OCI-M1 (cell line): ENCODE measurements at places on chromosomes 2 and 18.

GRCh38 chr2:143123911-143124310, 5.3 kb upstream of the ARHGAP15 start:
- no peak for DNase-seq

- no peak for DNase-seq
Observed at GRCh38 chr2:214989187-214989586, 149.2 kb downstream of the ABCA12 start.

DNA sequence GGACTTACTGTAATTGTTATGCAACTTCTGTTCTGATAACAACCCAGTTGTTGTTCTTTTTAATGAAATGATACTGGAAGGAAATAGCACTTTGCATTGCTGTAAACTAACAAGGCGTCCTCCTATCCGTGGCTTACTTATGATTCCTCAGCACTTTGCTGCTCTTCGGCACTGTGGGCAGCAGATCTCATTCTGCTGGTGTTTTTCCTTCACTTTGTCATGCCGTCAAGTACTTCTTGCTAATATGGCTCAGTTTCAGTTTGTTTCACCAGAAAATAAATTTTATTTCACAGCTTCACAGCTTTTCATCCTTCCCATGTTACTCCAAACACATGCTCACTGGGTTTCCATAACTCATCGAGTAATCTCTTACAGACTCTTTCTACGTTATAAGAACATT, 289.3 kb downstream of the MEIS1 start:
- no peak for DNase-seq

GRCh38 chr2:128748835-128749605, 430.4 kb upstream of the HS6ST1 start:
- no peak for DNase-seq

GRCh38 chr2:88053296-88053695, 2.3 kb downstream of the KRCC1 start:
- peak; percentile 13 for DNase-seq

DNA sequence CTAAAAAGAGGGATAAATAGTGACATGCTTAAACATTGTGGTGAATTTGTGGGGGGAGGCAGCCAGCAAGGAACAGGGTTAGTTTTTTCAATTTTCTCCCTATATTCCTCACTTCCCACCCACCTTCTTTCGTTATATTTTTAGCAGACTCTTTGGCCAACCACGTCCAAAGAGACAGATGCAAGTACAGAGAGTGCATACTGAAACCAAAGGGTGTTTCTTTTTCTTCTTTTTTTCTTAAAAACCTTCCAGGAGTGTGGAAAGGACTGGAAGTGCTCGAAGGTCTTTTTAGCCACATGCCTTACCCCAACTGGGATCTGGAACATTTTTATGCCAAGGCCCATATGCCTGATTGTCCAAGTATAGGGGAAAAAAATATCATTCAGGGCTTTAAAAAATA, 59.0 kb downstream of the TNP1 start:
- no peak for DNase-seq

GRCh38 chr2:128498086-128498485, 179.4 kb upstream of the HS6ST1 start:
- no peak for DNase-seq

GRCh38 chr18:24490539-24490938, 30.1 kb downstream of the HRH4 start:
- DNase-seq, result peak; percentile 60

DNA sequence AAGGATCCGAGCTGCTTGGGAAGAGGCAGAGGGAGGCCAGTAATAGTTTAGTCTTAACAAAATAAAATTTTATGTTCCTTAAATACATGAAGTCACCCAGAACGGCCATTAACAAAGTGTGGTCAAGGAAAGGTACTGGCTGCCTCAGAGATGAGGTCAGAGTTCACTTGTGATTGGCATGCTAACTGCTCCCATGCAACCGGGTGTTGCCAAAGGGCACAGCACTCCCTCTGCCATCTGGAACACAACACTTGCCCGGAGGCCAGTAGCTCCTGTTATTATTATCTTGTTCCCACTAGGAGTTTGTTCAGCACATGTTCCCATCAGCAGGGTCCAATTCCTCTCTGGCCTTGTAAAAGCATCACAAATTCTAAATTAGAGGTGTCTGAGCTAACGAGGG, 207.0 kb downstream of the CYP26B1 start:
- no peak for DNase-seq

GRCh38 chr2:194328456-194328855, 1328.6 kb upstream of the SLC39A10 start:
- no peak for DNase-seq

DNA sequence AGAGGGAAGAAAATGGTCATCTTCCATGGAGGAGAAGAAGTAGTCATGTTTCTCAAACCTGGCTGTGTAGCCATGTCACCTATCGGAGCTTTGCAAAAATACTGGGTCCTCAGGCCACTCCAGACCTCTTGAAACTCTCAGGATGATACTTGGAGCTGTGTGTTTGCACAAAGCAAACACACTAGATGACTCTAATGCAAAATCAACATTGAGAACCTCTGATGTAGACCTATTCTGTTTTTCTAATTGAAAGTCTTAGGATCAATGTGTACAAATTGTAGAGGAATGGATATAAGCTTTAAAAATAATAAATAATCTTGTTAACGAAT, 444.3 kb downstream of the RND3 start:
- DNase-seq, result no peak

- peak; percentile 61 for DNase-seq
Observed at GRCh38 chr2:16553226-16553625, 112.4 kb downstream of the CYRIA start.

- DNase-seq, result no peak
Observed at GRCh38 chr2:131419441-131419840, 55.5 kb upstream of the RAB6D start.

DNA sequence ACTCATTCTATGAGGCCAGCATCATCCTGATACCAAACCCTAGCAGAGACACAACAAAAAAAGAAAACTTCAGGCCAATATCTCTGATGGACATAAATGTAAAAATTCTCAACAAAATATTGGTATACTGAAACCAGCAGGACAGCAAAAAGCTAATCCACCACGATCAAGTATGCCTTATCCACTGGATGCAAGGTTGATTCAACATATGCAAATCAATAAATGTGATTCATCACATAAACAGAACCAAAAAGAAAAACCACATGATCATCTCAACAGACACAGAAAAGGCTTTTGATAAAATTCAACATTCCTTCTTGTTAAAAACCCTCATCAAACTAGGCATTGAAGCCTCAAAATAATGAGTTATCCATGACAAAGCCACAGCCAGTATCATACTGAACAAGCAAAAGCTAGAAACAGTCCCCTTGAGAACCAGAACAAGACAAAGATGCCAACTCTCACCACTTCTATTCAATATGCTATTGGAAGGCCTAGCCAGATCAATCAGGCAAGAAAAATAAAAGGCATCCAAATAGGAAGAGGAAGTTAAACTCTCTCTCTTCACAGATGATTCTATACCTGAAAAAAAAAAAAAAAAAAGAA, 45.3 kb downstream of the RTTN start:
- DNase-seq, result no peak

DNA sequence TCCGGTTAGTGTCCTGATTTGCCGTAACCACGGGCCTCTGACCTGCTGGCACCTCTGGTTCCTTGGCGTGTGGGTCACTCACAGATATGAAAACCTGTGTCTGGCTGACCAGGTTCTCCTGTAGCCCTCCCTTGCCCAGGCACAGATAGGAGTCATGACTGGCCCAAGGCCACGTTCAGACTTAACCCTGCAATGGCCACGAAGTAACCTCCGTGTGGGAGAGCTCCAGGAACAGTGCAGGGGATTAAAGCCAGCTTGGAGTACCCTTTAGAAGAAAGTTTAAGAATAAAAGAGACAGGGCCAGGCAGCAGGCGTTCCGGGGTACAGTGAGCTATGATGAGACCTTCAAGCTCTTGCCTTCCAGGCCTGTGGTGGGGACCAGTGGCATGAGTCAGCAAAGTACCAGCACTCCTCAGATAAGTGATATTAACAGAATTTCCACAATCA, 25.5 kb downstream of the CENPO start:
- DNase-seq, result no peak

GRCh38 chr2:119827866-119828507, 68.3 kb downstream of the PTPN4 start:
- no peak for DNase-seq

GRCh38 chr2:127581516-127582490, 46.3 kb downstream of the MYO7B start:
- DNase-seq, result no peak

GRCh38 chr2:42060028-42060427, 12.2 kb downstream of the PKDCC start:
- no peak for DNase-seq

DNA sequence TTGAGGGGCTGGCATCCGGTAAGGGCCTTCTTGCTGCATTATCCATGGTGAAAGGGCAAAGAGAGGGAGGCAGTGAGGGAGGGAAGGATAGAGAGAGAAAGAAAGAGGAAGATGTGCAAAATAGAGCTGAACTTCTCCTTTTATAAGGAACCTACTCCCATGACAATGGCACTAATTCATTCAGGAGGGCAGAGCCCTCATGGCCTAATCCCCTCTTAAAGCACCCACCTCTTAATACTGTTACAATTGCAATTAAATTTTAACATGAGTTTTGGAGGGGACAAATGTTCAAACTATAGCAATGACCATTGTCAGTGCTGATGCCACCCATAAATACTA, 60.2 kb downstream of the CXCR4 start:
- DNase-seq, result peak; percentile 44

DNA sequence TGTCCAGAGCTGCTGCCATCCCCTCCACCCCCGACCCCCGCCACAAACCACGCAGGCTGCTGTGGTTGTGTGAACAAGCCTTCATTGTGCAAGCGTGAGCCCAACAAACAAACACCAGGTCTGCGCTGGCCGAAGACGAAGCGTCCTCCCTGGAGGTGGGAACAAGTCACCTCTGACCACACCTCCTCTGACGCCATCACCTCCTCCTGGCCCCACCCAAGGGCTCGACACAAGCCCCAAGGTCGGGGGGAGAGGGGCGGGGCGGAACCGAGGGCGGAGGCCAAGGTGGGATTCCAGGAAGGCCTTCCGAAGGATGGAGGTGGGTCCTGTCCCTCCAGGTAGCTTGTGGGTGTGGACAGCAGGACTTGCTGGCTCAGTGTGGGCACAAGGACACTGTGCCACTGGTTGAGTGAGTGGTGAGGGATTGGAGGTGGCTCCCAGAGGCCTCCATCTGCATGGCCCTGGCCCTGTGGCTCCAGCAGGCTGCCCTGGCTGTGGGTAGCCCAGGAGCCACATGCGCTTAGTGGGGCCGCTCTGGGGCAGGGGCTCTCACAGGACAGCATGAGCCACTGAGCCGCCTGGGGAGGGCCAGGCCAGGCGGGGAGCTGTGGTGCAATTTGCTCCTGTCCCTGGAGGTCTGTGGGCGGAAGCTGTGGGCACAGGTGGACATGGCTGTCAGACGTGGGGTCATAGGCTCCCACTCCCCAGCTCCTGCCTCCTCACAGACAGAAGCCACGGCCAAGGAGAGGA, 7.4 kb upstream of the GPR17 start:
- DNase-seq, result no peak

DNA sequence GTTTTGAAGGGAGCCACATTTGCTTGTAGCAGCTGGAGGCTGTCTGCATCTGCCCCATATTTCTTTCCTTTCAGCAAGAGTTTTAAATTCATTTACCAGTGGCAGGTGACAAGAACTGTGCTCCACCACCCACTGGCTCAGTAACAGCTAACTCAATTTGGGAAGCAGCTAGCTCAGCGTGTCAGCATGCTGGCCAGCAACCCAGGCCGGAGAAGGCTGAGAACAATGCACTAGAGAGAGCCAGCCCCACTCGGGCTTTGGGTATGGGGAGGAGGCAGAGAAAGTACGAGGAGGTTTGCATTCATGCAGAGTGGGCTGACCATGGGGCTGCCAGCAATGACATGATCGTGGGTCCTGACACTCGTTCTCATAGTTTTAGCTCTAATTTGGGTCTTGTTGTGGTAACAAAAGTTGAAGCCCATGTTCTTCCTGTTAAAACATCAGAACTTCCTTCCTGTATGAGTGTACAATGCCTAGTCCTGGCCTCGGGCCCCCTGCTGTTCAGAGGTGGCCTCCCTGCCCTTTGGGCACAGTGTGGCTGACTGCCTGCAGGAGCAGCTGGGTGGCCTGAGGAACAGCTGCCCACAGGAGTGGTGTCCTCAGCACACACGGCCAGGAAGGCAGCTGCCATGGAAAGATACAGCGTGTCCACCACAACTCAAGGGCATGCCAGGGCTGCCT, 23.0 kb downstream of the CDC42EP3 start:
- DNase-seq, result no peak

GRCh38 chr18:41645589-41646360, 309.3 kb upstream of the PIK3C3 start:
- peak; percentile 87 for DNase-seq

GRCh38 chr2:144559681-144560080, 39.8 kb upstream of the ZEB2 start:
- DNase-seq, result no peak

GRCh38 chr2:5867056-5867455, 174.9 kb downstream of the SOX11 start:
- DNase-seq, result no peak

DNA sequence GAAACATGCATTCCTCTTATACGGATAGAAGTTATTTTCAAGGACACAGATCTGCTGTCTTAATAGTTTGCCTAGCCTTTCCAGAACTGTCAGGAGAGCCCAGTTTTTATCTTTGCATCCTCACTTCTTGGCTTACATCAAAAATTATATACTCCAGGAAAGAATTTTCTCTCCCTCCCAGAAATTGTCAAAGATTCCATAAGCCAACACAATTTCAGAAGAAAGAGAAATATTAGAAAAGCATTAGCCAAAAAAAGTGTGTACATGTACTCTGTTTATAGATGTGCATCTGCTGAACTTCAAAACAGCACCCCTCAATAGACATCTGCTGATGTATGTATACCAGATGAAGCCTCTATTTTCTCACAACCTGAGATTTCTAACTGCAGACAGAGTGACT, 210.4 kb downstream of the METTL4 start:
- DNase-seq, result no peak

DNA sequence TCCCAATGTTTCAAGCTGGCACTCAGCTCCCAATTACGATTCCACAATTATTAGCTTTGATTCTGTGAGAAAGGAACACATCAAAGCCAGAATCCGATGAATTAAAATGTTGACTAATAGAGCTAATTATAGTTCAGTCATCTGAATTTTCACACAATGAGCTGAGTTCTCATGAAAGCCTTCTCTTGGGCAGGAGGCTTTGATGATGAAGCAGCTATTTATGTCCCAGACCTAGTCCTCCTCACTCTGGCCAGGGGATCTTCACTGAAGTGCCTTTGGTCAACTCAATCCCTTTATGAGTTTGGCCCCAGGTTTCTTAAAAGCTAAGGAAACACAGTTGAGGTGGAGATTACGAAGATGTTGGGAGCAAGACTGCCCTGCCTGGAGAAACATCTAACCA, 74.7 kb upstream of the PPM1B start:
- DNase-seq, result no peak

GRCh38 chr2:7929281-7929680, 752.6 kb upstream of the ID2 start:
- no peak for DNase-seq

GRCh38 chr18:74901362-74902146, 303.9 kb downstream of the ZNF407 start:
- peak; percentile 69 for DNase-seq

- no peak for DNase-seq
Observed at GRCh38 chr2:16520891-16521290, 144.7 kb downstream of the CYRIA start.

GRCh38 chr18:62957885-62958472, 242.6 kb downstream of the PHLPP1 start:
- peak; percentile 85 for DNase-seq

- DNase-seq, result no peak
Observed at GRCh38 chr2:196971574-196972279, 45.2 kb upstream of the PGAP1 start.

GRCh38 chr2:118635891-118636290, 211.6 kb downstream of the EN1 start:
- DNase-seq, result no peak
